Stomach (tissue), 19 donors: ENCODE measurements at places on chromosomes 1 and 21. TPM values are rescaled to one million over a fixed set of nuclear protein-coding genes. Genes with fewer than 3 reads are reported as not detected.

TAF1A gene
- total RNA-seq = 35.6 TPM

SERINC2 gene
- total RNA-seq = 97.1 TPM

ARHGEF16 gene
- 16.9 TPM for total RNA-seq

CELA3B gene
- 84.3 TPM for total RNA-seq

PLPPR5 gene
- total RNA-seq = not detected

GRIK3 gene
- 4.9 TPM for total RNA-seq

GIPC2 gene
- 8.4 TPM for total RNA-seq

PANK4 gene
- total RNA-seq = 27.9 TPM

ITPKB gene
- 21.8 TPM for total RNA-seq

UBASH3A gene
- 4.6 TPM for total RNA-seq

TRIM62 gene
- total RNA-seq = 10.1 TPM

GSTM1 gene
- total RNA-seq = 2.6 TPM

TTC22 gene
- total RNA-seq = 65.2 TPM

IBA57 gene
- 1.2 TPM for total RNA-seq

IQGAP3 gene
- 22.2 TPM for total RNA-seq

GJA8 gene
- not detected for total RNA-seq

TMEM269 gene
- total RNA-seq = not detected

TNFRSF14 gene
- 78.1 TPM for total RNA-seq

DCST1 gene
- total RNA-seq = not detected

ELK4 gene
- total RNA-seq = 15.4 TPM

LDLRAD1 gene
- total RNA-seq = not detected

TLCD4 gene
- 20.1 TPM for total RNA-seq

AK4 gene
- 107 TPM for total RNA-seq

IFI6 gene
- not detected for total RNA-seq

SAMSN1 gene
- 17.8 TPM for total RNA-seq

NPHS2 gene
- not detected for total RNA-seq

DENND2C gene
- 0.89 TPM for total RNA-seq

ALPL gene
- total RNA-seq = 3.5 TPM

OR2AK2 gene
- total RNA-seq = not detected

EIF4G3 gene
- total RNA-seq = 63.3 TPM

PRAMEF1 gene
- not detected for total RNA-seq

CRABP2 gene
- 2.0 TPM for total RNA-seq

SYNJ1 gene
- 0.89 TPM for total RNA-seq

HENMT1 gene
- 1.7 TPM for total RNA-seq

SPRR2F gene
- not detected for total RNA-seq

PFDN2 gene
- total RNA-seq = 21.3 TPM

RBP7 gene
- 6.2 TPM for total RNA-seq

SPRR2B gene
- not detected for total RNA-seq

HES2 gene
- total RNA-seq = not detected

FALEC gene
- not detected for total RNA-seq

TFF2 gene
- total RNA-seq = 2,979 TPM

UBE2G2 gene
- 56.5 TPM for total RNA-seq

ELAPOR1 gene
- 185 TPM for total RNA-seq

MNDA gene
- 4.8 TPM for total RNA-seq

OR10K1 gene
- total RNA-seq = not detected

TGFBR3 gene
- 85.3 TPM for total RNA-seq

RGS4 gene
- total RNA-seq = 2.0 TPM

CCDC27 gene
- total RNA-seq = not detected
